ENCODE measurements at places on chromosomes 4 and X. TPM values are rescaled to one million over a fixed set of nuclear protein-coding genes. Genes with fewer than 3 reads are reported as not detected.

Gene TMEM128
- polyA plus RNA-seq: 13.5 TPM

Gene OPN1MW3
- not detected for polyA plus RNA-seq

Gene NUP54
- polyA plus RNA-seq: 9.6 TPM

Gene SPANXB1
- not detected for polyA plus RNA-seq
